NCI-H2171 treated with DMSO at 0.1 percent for 48 hours (cell line): ENCODE measurements at places on chromosomes 5 and 9.
A peak's percentile ranks its signal among the peaks of the same experiment; 100 is the strongest.

DNA sequence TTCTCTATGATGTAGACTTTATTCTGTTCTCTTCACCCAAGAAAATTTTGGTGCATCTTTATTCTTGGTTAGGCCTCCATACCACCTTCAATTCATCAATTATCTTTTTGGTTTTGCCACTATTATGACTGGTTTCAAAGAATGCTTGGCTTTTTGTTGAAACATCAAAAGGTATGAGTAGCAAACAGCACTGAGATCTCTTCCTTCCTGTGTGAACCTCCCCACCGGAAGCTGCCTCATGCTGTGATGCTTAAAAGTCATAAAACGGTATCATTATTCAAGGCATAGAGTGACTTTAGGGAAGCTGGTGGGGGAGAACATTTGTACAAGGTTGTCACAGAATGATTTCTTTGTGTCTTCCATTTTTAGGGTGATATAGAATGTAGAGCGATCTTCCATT, 70.6 kb downstream of the IQGAP2 start:
- DNase-seq = no peak

DNA sequence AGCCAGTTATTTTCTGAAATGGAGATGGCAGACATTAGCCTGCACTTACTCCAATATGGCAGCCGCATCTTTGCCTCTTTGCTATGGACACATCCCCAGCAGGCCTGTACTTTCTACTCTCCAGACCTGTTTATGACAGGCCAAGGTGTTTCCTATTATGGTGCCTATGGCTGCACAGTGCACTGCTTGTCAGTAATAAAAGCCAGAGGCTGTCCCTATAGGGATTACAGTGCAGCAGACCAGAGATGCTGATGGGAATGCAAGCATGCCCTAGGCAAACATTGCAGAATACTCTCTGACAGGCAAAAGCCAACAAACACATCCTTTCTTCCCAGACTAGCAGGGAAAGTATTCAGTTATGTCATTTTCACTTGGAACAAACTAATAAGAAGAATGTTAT, 442.9 kb downstream of the RAB3C start:
- DNase-seq = no peak

DNA sequence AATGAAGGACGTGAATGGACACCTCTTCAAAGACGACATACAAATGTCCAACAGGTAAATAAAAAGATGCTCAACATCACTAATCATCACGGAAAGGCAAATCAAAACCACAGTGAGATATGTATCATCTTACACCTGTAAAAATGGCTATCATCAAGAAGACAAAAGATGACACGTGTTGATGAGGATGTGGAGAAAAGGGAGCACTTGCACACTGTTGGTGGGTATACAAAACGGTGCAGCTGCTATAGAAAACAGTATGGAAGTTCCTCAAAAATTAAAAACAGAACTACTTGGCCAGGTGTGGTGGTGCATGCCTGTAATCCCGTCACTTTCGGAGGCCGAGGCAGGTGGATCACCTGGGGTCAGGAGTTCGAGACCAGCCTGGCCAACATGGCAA, 47.9 kb downstream of the STK10 start:
- DNase-seq = no peak

DNA sequence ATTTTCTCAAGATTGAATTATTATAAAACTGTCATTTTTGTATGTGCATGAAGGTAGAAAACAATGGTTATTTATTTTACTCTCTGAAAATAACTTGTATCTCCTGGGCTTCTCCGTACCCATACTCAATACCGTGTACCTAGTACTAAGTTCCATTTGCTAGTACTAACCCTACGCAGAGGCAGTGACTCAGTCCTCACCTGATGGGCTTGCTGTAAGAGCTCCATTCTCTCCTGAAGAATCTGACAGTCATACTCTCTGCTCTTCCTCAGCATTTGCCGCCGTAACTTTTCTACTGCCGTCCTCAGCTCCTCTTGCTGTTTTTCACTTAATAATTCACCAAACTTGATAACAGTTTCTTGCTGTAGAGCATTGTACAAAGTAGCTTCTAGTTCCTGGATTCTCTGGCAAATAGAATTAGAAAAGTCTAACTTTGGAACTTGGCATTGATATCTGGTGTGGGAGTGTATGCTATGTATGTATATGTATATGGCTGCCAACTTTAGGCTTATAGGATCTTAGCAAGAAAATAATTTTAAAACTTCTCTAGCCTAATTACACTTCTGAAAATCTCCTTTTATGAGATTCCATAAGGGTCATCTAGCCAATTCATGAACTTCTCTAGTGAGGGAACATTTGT, 108.0 kb upstream of the DPYSL3 start:
- no peak for DNase-seq

- no peak for DNase-seq
Observed at GRCh38 chr5:106140101-106140500, 1530.6 kb downstream of the EFNA5 start.

- no peak for DNase-seq
Observed at GRCh38 chr9:126809068-126809467, 4.2 kb downstream of the ZBTB43 start.

- no peak for DNase-seq
Observed at GRCh38 chr5:17620627-17621026, 10.4 kb downstream of the TAF11L12 start.

DNA sequence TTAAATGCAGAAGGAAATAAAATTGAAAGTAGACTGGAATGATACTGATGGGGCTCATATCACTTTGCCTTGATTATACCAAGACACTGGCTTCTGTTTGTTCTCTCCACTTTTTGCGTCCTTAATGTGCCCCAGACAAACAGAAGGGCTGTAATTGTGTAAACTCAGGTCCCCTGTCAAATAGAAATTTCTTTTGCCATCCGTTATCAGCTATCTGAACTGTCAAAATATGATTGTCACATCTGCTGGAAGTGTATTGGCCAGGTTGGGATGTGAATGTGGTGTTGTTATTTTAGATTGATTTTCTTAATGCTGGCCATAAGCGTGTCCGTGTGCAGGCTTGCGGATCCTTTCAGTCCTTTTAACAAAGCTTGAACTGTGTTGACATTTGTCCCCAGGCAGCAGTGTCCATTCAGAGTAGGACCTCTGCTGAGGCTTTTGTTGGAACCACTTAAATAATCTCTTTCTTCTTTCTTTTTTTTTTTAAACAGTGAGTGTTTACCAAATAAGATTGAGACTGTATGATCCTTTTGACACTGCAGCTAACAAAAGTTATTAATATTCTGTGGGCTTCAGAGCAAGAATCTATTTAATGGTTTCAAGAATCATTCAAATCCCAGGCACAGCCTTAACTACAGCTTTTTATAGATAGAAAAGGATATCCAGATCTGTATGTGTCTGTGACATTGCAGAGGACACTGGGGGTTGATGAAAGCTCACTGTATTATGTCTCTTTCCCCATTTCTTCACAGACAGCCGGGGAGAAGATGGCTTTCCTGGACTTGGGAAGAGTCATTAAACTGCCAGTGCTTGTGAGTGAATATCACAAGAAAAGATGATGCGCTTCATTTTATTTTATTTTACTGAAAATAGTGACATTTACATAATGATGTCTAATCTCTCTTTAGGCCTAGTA, 171.7 kb downstream of the ZNF608 start:
- DNase-seq = no peak

- peak; percentile 31 for DNase-seq
Observed at GRCh38 chr5:103908336-103909080, 345.9 kb upstream of the NUDT12 start.

GRCh38 chr9:34715639-34716215, 5.8 kb upstream of the CCL21 start:
- DNase-seq = no peak

- peak; percentile 10 for DNase-seq
Observed at GRCh38 chr9:38309324-38310195, 82.9 kb upstream of the ALDH1B1 start.

- DNase-seq = no peak
Observed at GRCh38 chr9:33752130-33752637, 43.2 kb upstream of the PRSS3 start.

GRCh38 chr5:43044181-43044914, 4.2 kb upstream of the ANXA2R start:
- no peak for DNase-seq

DNA sequence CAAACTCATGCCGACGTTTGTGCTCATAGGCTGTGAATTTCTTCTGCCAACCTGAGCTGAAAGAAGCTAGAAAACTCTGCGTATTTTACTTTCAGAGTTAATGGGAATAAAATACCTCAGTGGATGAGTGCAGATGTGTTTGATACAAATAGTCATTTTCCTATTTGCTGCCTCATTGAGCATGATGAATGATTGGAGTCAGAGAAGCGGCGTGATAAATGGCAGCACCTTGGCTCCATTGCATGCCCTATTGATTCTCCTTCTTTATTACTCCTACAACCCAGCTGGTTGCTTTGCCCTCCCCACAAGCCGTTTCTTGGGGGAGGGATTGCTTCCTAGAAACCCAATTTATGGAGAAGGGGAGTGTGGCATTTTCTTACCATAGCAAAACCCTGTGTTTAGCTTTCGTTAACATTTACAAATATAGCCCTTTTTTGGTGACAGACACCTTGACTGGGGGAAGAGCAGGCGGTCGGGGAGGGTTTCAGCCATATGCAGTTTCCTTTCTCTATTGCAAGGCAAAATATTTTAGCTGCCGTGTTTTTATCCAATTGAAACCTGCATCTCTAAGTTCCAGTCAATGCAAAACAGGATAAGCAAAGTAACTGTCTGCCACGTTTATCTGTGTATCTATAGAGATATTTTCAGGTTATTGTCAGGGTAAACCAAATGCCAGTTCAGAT, 93.1 kb upstream of the TBCA start:
- DNase-seq = peak; percentile 52

GRCh38 chr9:98171176-98171925, 21.1 kb downstream of the CORO2A start:
- DNase-seq = no peak

DNA sequence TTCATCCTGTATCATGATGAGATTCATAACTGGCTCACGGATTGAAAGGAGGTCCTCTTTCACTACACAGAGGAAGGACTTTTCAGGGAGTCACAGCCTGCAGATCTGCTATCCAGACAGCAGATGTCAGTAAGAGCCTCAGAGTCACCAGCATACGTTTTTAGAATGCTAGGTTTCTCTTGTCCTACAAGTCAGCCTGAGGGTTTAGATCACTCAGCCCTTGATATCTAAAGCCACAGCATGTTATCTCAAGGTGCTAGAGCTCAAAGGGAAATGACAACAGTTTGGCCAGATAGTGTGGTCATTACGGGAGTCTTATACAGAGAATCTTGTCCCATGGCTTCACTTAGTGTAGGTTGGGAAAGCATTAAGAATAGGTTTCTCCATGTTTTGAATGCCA, 30.9 kb upstream of the SLC46A2 start:
- DNase-seq = peak; percentile 44

DNA sequence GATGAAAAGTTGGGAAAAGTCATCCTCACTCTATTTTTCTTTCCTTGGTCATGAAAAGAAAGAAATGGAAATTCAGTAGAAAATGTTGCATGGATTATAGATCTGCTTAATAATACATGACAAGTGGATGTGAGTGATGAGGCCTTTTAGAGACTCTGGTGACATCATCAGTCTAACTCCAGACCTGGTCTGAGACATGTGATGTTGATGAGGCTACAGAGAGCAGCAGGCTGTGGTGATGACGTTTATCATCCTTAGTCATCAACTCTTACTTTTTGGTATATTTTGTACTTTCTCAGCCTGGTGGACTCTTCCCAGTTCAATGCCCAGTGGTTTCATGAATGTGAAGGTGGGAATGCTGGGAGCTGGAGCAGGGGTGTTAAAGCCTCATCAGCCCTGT, 116.4 kb downstream of the TTLL11 start:
- no peak for DNase-seq

- no peak for DNase-seq
Observed at GRCh38 chr9:108639696-108640095, 216.1 kb downstream of the ACTL7B start.

- no peak for DNase-seq
Observed at GRCh38 chr9:124613849-124614248, 106.7 kb upstream of the NR5A1 start.

DNA sequence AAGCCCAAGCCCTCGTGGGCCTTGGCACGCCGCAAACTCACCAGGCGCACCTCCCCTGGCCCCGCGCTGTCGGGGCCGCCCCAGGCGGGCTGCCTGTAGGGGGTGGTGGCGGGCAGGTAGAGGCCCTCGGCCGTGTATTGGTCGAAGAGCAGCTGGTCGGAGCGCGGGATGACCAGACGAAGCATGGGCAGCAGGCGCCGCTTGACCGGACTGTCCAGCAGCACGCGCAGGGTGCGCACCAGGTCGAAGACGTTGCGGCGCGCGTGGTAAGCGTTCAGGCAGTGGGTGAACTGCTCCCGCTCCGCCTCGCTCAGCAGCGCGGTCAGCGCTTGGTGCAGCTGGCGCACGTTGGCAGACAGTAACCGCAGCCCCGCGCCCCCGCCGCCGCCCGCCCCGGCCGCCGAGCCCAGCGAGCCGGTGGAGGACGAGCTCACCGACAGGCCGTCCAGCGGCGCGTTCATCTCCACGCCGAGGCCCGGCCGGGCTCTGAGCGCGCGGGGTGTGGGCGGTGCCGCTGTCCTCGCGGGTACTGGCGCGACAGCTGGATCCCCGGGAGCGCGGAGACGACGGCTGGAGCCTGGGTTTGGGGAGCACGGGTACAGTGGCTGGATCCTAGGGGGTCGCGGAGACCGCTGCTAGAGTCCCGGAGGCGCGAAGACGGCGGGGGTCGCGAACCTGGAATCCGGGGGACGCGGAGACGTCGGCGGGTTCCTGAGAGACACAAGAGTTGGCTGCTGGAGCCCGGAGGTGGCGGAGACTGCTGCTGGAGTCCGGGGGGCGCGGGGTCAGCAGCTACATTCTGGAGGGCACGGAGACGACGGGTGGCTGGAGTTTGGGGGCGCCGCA, 709 bp downstream of the WHRN start:
- peak; percentile 51 for DNase-seq

DNA sequence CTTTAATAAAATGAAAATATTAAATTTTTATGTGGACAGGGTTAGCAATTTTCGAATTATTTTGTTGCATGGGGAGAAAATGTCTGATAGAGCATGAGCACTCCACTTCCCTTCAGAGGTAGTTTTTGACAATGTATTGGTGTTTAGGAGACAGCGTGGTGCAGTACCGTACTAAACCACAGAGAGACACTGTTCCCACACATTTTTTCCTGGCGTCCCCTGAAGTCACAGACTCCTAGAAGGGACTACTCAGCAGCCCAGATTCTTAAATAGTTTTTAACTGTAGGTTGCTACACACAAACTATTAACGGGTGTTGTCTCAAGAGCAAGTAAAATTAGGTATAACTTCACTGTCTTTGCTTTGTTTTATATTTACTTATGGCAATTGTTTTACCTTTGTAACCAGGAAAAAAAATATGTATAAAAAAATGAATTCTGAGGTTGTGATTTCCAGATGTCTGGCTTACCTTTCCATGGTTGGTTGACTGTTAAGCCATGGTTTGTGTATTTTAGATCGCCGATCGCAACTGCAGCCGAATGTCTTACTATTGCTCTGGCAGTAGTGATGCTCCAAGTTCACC, 171.2 kb downstream of the DOCK8 start:
- peak; percentile 80 for DNase-seq

DNA sequence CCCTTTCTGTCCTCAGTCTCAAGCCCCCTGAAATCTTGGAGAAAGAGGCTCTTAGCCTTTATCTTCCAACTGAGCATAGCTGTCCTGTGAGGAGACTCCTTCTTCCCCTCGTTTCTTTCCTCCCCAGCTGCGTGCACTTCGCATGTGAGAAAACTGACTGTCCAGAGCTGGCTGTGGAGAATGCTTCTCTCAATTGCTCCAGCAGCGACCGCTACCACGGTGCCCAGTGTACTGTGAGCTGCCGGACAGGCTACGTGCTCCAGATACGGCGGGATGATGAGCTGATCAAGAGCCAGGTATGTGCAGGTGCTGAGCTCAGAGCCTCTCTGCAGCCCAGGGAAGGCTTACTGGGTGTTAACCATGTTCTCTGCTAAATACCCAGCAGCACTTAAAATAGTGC, 190.8 kb downstream of the PAPPA start:
- no peak for DNase-seq
